ENCODE measurements at places on chromosomes 2 and 18.
A peak's percentile ranks its signal among the peaks of the same experiment; 100 is the strongest.

- no peak for DNase-seq
Measured at GRCh38 chr2:75666911-75667310, 20.3 kb downstream of the MRPL19 start.

- no peak for DNase-seq
Measured at GRCh38 chr2:48725696-48726494, 29.6 kb downstream of the LHCGR start.

DNA sequence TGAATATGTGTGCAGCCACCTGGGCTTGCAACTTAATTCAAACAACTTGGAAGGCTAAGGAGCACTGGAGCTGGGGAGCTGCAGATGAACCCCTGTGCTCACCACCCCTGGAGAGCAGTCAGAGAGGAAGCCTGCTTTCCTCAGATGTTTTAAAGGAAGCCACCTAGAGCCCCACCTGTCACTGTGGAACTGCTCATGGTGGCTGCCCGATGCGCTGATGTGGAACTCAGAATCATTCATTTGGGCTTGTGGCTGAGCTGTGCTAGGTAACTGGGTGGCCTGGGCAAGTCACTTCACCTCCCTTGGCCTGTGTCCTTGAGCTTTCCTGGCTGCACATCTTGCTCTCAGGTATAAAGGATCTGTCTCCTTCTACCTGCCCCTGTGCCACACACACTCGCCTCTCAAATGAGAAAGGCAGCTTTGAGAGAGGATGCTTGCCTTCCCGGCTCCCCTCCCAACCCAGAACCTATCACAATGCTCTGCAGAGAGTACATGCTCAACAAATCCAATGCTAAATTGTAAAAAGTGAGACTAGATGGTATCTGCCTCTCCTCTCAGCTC, 41.3 kb downstream of the BCL11A start:
- DNase-seq = no peak

GRCh38 chr2:74648009-74648443, at the start of gene M1AP:
Gene M1AP (minus strand): TSS chr2:74648330. CDS start chr2:74640275, 8,055 bp downstream.
- no peak for DNase-seq

- DNase-seq = no peak
Measured at GRCh38 chr2:34806396-34806795, 1207.3 kb upstream of the FAM98A start.

GRCh38 chr2:236959036-236959435, 126.7 kb upstream of the COPS8 start:
- peak; percentile 0 for DNase-seq

- DNase-seq = no peak
Measured at GRCh38 chr2:28613186-28613585, 117.3 kb downstream of the PLB1 start.

DNA sequence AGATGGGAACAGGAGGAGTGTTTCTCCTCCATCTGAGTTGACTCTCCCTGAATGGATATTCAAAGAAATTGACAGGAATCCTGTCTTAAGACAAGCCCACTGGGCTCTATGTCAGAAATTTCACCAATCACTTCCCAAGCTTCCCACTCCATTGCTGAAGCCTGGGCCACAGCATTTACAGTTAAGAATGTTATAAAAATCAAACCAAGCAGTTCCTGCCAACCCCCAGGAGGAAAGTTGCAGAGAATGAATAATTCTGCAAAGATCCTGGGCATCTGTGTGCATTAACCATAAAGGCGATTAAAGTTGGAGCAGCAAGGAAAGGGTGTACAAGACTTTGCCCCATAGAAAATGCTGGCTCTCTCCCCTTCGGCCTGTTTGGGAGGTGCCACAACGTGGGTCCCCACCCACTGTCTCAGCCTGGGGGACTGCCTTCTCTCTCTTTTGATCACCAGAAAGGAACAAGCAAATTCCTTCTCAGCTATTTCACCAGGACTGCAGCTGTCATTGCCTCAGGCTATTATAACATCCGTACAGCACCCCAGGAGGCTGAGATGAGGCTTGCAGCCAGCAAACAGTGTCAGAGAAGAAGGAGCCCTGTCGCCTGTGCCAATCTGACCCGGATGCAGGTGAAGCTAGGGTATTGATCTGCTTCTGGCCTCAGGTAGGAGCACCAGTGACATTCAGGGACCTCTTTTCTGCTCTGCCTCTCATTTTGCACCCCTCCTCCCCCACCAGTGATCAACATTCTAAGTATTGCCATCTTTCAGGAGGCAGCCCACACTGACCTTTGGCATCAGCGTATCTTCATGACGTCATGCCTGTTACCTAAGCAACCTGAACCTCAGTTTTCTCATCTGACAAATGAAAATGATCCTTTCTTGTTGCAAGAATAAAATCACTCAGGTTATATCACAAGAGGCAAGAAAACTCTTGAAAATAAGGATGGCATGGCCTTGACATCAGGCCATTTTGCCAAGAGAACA, 219.0 kb downstream of the SH3BP4 start:
- DNase-seq = peak; percentile 41

GRCh38 chr2:209499069-209499468, 75.2 kb downstream of the MAP2 start:
- DNase-seq = no peak

DNA sequence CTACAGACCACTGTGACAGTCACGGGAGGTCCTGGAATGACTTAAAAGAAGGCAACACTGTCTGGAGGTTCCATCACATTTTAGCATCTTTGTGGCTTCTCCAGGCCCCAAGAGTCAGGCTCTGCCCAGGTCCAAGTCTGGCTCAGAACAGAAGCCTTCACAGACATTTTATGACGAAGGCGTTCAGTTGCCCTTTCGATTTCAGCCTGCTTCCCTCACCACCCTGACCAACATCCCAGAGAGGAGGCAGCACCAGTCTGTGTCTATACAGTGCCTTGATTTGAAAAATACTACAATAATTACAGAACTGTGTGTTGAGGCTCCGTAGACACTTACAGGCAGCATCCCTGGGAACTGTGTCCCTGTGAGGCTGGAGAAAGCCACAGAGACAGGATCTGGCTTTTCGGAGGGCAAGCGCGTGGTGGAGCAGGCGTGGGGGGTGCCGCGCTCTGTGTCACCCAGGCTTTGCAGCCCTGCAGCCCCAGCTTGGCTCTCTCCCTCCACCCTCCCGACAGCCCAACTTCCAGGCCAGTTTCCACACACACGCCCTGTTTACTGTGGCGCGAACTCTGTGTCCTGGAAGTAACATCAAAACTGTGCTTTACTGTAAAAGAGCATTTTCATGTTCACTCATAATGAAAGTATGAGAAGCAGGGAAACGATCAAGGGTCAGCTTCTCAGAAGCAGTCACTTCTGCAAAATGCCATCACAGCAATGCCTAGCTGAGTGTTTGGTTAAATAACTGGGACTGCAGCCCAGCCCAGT, 153.5 kb upstream of the ALKAL2 start:
- DNase-seq = no peak

DNA sequence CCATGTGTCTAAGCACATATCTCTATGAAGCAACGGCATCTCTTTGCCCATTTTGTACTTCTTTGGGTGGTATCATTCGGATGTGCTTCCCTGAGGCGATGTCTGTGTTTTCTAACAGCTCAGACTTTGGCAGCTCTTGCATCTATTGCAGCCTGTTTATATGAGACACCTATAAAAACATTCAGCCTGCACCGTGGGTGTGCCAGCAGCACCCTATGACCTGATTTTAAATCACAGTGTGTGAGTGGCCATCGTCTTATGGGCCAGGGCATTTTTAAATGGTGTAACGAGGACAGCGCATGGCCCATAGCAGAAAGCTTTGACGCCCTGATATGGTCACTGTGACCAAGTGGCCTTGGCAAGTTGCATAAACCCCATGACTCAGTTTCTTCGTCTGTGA, 12.9 kb downstream of the NPAS2 start:
- no peak for DNase-seq

DNA sequence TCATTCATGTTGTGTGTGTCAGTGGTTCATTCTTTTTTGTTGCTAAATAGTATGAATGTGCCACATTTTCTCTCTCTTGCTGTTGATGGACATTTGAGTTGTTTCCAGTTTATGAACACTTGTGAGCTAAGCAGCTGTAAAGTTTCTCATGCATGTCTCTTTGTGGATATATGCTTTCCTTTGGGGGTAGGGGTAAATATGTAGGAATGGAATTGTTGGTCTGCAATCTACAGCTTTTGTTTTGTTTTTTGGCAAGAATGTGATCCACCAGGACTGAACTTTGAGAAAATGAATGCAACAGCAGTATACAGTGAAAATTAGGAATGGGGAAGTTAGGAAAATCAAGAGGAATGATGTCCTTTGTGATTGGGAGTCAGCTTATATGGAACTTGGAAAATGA, 226.3 kb downstream of the CDCA7 start:
- DNase-seq = no peak

DNA sequence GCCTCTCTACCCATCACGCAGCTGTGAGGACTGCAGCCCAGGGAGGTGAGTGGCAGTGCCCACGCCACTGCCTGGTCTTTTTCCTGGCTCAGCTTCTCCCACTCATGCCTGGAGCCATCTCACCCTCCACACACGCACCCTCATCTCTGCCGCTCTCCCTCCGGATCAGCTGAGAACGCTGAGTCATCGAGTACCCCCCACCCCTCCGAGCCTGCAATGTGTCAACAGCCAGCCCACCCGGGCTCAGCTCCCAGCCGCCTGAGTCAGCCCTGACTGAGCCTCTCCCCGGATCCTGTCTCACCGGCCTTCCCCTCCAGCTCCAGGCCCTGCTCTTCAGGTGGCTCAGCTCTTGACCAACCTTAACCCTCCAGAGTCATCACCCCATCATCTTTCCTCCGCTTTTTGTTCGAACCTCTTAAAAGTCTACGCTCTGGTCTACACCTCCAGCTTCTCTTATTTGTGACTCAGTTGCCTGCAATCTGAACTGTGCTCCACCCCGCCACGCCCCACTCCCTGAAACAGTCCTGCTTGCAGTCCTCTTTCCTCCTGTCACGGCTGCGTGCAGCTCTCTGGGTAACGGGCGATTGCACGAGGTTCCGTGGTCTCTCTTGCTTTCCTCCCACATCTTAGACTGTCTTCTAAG, 94.4 kb upstream of the ASAP2 start:
- DNase-seq = no peak

GRCh38 chr18:9422816-9423519, 52.3 kb upstream of the RALBP1 start:
- DNase-seq = no peak

- DNase-seq = no peak
Measured at GRCh38 chr2:29360016-29360784, 245.0 kb downstream of the CLIP4 start.

DNA sequence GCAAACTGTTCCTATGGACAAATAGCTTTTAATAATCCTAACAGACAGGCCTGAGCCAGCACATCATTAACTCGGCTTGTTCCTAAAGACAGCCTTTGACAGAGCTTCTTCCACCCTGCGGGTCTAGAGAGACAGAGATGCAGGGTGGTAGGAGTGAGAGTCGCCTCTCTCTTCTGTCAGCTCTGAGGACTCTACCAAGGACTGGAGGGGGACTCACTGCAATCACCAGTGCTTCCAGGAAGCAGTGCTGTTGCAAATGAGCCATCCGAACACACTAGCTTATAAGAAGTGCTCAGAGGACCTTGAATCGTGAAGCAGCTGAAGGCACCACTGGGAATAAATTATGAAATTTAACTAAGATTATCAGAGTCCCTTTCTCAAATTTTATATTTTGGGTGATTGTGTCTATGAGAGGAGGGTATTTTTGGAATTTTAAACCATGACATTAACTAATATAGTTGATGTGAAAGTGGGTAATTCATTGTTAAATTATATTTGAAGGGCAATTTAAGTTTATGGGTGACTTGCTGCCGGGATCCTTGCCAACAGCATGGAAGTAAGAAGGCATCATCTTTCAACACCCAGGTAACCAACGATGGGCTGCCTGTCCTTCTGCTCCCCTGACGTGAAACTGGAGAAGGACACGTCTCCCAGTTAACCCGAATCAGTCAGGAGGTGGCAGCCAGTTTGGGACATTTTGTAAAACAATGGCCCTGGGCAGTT, 43.6 kb upstream of the PXDN start:
- no peak for DNase-seq

- DNase-seq = peak; percentile 49
Measured at GRCh38 chr2:12931186-12931844, 214.6 kb downstream of the TRIB2 start.

DNA sequence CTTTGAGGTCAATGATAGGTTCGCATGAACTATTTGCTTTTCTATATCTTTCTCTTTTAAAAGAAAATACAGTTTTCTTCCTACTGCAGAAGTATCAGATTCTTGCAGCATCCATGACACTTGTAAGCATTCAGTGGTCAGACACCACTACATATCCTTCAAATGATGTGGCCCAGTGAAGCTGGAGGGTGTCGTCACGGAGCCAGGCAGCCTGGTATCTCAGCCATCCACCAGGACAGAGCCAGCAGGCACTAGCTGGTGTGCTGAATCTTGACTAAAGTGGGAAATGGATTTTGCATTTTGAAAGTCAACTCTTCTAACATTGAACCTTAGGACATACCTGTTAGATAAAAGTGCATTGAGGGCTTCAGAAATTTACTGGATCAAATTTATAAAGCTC, 5.4 kb downstream of the KLHL14 start:
- DNase-seq = no peak

GRCh38 chr2:146374505-146374904, 1470.3 kb upstream of the ACVR2A start:
- no peak for DNase-seq

GRCh38 chr2:240326246-240326645, 109.2 kb upstream of the GPC1 start:
- no peak for DNase-seq

DNA sequence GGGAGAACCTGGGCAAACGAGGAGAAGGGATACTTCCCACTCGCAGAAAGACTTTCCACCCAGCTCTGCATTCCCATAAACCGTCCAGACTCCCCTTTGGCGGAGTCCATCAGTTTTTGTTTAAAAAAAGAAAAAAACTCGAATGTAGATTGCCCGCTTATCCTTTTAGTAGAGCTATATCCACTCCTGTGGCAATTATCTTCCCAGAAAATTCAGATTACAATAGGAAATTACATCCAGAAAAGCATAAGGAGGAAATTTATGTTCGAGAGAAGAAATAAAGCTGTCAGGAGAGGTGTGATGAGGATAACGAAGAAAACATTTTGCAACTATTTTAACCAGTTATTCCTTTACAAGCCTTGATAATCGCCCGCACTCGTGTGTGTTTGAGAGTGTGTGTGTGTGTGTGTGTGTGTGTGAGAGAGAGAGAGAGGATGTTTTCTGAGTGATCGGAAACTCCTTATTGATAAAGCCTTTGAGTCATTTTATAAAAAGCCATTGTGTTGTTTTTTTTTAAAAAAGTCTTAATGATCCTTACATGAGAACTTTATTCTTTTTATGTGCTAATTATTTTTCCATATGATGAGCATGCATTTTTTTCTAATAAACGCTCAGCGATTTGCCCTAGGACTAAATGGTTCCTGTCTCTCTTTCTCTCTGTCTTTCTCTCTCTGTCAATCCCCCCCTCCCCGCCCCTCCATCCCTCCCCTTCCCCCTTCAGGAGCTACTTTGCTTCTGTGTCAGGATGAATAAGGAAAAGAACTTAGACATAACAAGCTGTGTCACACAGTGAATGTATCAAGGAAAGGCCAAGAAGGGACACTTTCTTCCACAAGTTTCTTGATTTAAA, 1.1 kb upstream of the PPP3R1 start:
- peak; percentile 29 for DNase-seq

- DNase-seq = peak; percentile 42
Measured at GRCh38 chr2:137888845-137889244, 75.4 kb upstream of the HNMT start.

- peak; percentile 8 for DNase-seq
Measured at GRCh38 chr18:13543811-13544732, 182.3 kb downstream of the FAM210A start.
